Activated CD4-positive, alpha-beta T cell treated with anti-CD3 and anti-CD28 coated beads, Interleukin-2, amount 10 ng/mL, durations not matched to agents 7 days and 5 days (primary cell): ENCODE measurements at places on chromosomes 2 and 18.

- DNase-seq: no peak
These were observed 110.4 kb upstream of the GULP1 start for GRCh38 chr2:188181067-188181838.

- no peak for DNase-seq
These were observed 456.2 kb downstream of the PARD3B start for GRCh38 chr2:205001300-205001966.

DNA sequence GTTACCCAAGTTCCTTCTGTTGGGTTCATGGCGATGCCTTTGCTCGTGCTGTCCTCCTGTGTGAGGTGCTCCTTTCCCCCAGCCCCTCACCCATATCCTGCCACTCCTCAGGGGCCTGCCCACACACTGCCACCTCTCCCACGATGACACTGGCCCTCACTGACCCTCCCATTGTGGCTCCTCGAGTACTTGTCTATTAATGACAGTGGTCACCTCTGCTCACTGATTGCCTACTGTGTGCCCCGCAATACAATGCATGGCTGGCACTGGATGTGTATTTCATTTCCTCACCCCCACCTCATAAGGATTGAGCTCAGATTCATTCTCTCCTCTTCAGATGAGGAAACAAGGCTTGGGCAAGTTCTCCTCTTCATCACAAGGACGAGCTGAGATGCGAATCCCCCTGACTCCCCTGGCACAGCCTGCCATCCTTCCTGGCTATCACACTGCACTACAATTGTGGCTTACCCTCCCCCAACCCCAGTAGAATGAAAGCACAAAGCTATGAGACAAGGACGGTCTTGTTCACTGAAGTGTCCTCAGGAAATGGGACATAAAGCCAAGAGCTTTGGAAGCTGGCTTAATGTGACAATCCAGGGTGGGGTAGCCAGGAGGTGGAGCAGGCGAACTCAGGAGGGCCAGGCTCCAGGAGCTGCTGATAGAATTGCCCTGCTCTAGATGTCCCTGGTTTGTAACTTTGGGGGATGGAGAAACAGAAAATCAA, 93.9 kb upstream of the RAB12 start:
- DNase-seq: no peak

- DNase-seq: no peak
These were observed 72.0 kb upstream of the ACVR2A start for GRCh38 chr2:147772781-147773180.

DNA sequence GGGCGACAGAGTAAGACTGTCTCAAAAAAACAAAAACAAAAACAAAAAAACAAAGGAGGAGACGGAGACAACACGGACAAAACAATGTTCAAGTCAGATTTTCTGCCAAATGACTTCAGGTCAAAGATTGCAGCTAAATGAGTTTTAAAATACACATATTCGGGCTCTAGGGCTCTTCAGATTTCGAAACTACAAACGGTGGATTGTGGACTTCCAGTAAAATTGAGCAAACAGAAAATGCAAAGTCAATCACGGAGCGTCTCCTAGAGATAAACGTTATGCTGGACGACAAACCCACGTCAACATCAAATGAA, 558 bp downstream of the MRPS5 start:
- no peak for DNase-seq

- no peak for DNase-seq
These were observed 99.5 kb downstream of the TTC32 start for GRCh38 chr2:19802086-19802841.

DNA sequence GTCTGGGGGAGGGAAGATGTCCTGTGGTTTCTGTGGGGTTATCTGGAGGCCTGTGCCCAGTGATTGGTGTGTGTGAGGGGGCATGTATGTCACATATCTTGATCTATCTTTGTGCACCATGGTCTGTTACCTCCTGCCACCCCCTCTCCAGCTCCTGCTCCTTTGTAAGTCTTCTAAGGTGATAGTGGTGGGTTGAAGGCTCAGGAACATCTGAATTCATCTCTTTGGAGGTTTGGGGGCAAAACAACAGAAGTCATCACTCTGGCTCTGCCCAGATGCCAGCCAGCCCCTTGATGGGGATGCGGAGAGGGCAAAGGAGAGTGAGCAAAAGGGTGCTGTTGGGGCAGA, 2.7 kb upstream of the WNT6 start:
- DNase-seq: no peak

GRCh38 chr2:240132651-240132980, 3.5 kb downstream of the COPS9 start:
- no peak for DNase-seq

- DNase-seq: no peak
These were observed 142.7 kb downstream of the PRKCE start for GRCh38 chr2:45794134-45794617.
